ENCODE measurements at places on chromosomes 1 and 21. TPM values are rescaled to one million over a fixed set of nuclear protein-coding genes. Genes with fewer than 3 reads are reported as not detected.

- no peak for DNase-seq
Measured at GRCh38 chr1:198258491-198258890, 101.7 kb downstream of the NEK7 start.

GRCh38 chr1:8780405-8780804 lies 37.0 kb downstream of the RERE start:
- DNase-seq: no peak

DNA sequence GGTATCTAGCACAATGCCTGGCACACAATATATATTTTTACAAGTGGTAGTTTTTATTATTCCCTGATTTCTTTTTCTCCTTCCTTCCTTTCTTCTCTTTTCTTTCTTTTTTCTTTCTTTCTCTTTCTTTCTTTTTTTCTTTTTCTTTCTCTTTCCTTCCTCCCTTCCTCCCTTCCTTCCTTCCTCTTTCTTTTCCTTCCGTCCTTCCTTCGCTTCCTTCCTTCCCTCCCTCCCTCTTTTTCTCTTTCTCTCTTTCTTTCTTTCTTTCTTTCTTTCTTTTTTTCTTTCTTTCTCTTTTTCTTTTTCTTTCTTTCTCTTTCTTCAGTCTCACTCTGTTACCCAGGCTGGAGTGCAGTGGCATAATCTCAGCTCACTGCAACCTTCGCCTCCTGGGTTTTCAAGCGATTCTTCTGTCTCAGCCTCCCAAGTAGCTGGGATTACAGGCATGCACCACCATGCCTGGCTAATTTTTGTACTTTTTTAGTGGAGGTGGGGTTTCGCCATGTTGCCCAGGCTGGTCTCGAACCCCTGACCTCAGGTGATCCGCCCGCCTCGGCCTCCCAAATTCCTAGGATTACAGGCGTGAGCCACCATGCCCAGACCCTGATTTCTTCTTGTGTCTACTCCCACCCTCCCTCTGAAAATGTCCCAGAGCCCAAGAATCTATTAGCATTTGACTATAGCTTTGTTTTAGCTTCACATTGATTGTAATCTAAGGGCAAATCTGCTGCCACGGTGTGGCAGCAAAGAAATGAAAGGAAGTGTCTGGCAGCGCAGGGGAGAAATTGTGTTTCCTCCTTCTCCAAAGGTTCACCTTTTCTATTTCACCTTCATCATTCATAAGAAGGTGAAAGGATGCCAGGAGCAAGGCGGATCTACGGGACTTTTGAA lies 19.9 kb upstream of the ABCB10 start:
- DNase-seq: no peak

DNA sequence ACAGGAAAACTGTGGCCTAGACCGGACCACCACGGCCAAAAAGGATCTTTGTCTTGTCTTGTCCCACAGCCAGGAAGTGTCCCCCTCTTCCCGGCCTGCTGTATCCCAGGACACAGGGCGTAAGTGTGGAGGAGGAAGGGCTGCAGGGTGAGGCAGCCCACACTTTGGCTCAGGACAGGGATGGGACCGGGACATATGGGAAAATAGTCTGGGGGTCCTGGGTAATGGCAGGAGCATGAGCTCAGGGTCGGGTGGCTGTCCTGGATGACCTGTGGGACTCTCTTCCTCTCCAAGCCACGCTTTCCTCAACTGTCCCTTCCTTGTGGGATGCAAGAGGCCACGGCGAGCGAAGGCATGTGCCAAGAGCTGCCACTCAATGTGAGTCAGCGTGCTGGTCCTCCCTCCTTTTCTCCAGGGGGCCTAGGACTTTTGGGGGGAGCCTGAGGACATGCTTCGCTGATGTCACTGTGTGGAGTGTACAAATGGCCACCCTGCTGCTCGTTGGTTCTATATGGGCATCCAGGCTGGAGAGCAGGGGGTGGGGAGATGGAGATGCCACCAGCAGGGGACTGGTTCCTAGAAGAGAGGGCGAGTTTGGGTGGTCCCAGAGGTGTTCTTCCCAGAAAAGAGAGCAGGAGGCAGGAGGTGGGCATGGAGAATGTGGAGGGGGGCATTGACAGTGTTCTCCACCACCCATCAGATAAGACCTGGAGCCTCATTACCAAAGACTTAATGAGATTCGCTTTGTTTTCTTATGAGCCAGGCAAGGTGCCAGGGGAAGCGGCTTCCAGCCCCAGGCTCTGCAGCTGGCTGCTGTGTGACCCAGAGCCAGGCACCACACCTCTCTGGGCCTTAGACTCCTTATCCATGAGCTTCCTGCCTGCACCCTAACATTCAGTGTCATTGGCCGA lies 11.5 kb upstream of the PADI1 start:
- DNase-seq: peak; percentile 8

- no peak for DNase-seq
Measured at GRCh38 chr1:152997901-152998300, 3.6 kb upstream of the SPRR3 start.

GRCh38 chr1:183817576-183818288 lies 12.8 kb downstream of the RGL1 start:
- no peak for DNase-seq

DNA sequence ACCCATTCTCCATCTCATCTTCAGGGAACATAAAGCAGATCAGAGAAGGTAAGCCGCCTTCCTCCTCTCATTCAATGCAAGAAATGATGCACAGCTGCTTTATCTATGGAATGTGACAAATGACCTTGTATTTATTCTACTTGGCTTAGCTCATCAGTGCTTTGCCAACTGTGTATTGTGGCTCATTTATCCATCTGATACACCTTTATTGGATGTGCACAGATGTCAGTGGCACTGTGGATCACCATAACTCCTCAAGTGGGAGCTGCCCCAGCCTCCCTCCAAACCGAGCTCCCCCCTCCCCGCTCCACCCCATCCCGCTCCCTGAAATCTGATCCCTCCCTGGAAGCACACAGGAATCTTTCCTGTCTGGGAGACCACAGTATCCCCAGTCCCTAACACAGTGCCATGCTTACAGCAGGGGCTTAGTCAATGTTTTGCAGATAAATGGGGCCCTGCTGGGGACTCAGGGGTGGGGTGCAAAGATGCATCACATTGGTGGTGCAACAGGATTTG lies 156.0 kb upstream of the RAB4A start:
- peak; percentile 85 for DNase-seq

DNA sequence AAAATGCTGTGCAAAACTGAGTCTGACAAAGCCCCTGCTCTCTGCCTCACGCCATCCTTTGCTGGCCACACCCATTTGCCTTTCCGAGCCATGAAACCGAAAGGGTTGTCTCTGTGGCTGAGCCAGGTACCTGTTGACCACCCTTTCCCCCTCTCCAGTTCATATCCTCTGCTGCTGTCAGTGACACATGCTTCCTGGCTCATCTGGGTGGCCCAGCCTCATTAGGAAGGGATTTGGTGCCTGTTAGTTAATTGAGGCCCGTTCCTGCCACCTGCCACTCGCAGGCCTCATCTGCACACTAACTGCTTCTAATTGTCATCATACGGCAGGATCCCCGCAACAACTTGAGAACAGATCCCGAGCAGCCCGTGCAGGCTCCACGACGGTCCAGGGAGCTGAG lies 79.2 kb downstream of the OLIG1 start:
- no peak for DNase-seq

DNA sequence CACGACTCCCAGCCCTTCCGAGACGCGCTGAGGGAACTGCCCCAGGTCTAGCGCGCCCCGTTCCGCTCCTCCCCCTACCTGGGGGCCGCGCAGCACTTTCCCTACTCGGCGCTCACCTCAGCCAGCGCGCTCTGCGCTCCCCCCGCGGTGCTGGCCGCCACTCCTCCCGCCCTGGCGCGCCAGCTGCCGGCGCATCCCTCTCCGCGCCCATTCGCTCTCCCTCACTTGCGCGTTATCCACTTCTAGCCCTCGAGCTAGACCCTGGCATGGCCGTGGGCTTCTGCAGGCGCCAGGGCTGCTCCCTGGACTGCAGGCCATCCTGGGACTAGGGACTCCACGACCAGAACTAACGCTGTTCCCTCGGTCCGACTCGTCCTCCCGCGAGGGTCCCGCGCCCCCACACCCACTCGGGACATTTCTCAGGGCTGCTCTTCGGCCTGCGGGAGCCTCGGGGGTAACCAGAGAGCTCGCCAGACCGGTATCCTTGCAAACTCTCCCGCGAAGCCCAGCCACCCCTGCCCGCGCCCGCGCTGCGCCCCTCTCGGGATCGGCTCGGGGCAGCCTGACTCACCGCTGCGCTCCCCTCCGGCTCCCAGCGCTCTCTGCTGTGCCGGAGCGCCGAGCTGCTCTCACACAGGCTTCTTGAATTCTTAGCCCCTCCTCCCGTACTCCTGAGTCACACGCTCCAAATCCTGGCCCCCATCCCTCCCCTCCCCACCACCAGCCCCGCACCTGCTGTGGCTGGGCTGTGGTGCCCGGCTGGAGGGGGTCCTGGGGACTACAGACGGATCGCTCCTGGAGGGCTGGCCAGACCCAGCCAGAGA lies at the start of gene NGF:
NGF (minus strand) TSS at position 617 of the 824 bp plus-strand sequence. CDS start 51,454 bp downstream, outside the sequence.
- peak; percentile 92 for DNase-seq

DNA sequence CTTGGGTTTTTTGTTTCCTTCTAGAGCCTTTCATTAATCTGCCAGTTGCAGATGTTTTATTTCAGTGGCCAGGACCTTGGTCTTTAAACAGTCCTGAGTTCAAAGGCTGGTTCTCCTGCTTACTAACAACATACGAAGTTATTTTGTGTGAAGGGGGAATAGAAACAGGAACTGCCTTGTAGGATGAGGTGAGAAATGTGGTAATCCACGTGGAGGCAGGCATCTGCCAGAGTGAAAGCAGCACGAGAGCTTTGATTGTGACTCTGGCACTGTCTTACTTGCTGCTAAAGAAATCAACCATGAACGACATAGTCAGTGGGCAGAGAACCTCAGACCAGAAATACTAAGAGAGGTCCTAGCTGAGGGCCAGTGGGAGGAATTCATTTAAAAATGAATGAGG lies 30.4 kb downstream of the TMEM63A start:
- no peak for DNase-seq

DNA sequence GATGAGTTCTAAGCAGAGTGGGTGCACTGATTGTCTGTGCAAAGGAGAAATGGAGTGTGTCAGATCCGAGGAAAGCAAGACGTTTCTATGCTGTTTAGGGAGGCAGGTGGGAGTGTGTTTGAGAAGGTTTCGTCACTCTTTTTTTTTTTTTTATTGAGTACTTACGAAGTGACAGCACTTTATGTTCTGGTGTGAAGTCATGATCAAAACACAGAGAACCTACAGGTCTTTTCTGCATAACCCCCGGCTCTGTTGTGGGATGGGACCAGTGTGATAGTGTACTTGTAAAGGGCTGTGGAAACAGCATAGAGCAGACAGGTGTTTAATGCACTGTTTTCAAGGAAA lies 26.7 kb downstream of the MIA3 start:
- no peak for DNase-seq

DNA sequence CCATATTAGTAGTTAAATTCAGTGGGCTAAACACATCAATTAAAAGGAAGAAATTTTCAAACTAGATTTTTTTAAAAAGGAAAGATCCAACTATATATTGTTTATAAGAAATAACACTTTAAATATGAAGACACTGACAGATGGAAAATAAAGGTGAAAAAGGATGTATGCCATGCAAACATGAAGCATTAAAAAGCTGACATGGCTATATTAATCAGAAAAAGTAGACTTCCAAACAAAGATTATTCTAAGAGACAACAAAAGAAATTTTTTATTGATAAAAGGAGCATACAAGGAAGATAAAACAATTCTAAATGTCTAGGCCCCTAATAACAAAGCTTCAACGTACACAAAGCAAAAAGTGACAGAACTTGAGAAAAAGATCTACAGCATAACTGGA lies 92.2 kb downstream of the ATF6 start:
- DNase-seq: no peak

DNA sequence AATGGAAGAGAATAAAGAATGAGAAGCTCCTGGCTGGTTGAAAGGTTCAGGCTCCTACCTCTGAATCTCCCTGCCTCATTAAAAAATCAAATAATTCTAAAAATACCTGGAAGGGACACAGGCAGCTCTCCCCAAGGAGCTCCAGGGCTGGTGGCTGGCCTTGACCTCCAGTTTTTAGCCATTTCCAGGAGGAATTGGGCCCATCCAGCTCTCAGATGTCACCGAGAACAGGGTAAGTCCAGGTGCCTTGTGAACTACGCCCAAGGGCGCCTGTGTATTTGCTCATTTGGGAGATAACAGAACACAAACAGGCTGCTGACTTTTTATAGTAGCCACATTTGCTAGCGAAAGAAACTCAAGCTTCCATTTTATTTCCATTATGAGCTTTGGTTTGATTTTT lies 321.0 kb upstream of the C1orf174 start:
- no peak for DNase-seq

DNA sequence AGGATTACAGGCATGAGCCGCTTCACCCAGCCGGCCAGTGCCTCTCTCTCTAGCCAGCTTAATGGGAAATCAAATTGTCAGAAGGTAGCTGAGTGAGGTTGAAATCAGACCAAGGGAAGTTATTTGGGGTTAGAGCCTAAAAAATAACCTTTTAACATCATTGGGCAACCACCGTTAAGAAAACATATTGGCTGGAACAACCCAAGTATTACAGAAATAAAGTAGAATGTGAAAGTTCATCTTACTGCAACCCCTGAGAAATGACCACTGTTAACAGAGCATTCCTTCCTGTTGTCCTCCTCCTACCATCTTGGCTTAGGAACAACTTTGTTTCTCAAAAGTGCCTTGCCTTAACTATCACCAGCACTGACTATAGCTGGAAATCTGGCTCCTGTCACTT lies 3.2 kb upstream of the RNF186 start:
- no peak for DNase-seq

GRCh38 chr21:41833497-41834115 lies 45.5 kb downstream of the PRDM15 start:
- no peak for DNase-seq

DNA sequence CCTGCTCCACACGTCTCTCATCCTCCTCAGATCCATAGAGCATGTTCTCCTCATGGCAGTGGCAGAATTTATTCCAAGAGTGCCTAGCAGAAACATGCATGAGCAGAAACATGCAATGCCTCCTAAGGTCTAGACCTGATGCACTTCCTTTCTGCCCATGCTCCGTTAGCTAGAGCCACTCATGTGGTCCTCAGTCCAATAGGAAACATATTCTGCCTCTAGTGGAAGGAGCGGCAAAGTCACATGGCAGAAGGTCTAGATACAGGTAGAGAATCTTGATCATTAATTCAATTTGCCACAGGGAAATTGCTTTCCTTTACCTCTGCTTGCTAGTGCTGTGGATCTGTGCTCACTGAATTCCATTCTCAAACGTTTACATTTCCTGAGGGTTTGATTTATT lies 130.4 kb downstream of the KIF26B start:
- no peak for DNase-seq

GRCh38 chr1:212699625-212700222 lies at the start of gene BATF3:
Gene BATF3 (minus strand): TSS chr1:212699840. CDS start chr1:212699762, 78 bp downstream.
- DNase-seq: peak; percentile 80

DNA sequence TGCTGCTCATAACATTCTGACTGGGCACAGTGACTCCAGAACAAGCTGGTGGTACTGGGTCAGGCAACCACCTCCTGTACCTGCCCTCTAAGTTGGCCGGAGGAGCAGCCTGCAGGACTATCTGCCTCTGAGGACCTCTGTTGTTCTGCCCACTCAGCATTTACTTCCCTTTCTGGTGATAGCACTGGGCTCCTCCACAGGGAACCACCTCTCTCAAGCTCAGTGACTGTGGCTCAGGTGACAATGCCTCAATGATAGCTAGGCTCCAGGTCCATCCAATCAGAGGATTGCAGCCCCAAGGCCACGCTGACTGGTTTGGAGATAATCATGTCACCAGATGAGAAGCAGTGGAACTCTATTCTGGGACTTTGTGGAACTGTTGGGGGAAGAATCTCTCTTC lies 15.8 kb downstream of the SLC41A1 start:
- DNase-seq: no peak

The C1orf94 gene
- 11.8 TPM for total RNA-seq

The LAD1 gene
- 4.5 TPM for total RNA-seq

The COL9A2 gene
- 23.8 TPM for total RNA-seq

The OR2AK2 gene
- not detected for total RNA-seq

The PALMD gene
- not detected for total RNA-seq
